ENCODE measurements at places on chromosomes 16 and 17.

DNA sequence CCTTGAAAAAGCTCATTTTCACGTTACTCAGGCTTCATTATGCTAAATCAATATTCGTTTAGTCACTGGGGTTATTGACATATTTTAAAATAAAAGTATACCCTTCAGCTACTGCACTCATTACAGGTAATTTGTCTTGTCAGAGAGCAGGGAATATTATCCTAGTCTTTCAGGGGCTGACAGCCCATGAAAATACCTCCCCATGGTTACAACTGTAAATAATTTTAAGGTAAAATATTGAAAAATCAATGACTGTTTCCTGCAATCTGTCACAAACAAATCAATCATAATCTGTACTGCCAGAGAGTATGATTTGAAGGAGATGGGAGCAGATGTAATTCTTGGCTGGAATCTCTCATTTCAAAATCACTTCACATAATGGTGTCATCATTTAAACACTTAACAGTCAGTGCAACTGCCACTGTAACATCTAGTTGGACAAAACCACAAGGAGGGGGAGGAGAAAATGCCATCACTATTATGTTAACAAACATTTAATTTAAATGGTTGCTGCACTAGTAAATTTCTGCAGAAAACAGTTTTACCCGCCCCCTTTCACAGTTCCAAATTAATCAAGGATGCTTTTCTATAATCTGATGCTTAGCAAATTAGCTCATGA lies 9.3 kb upstream of the IRX5 start:
- DNase-seq: no peak

DNA sequence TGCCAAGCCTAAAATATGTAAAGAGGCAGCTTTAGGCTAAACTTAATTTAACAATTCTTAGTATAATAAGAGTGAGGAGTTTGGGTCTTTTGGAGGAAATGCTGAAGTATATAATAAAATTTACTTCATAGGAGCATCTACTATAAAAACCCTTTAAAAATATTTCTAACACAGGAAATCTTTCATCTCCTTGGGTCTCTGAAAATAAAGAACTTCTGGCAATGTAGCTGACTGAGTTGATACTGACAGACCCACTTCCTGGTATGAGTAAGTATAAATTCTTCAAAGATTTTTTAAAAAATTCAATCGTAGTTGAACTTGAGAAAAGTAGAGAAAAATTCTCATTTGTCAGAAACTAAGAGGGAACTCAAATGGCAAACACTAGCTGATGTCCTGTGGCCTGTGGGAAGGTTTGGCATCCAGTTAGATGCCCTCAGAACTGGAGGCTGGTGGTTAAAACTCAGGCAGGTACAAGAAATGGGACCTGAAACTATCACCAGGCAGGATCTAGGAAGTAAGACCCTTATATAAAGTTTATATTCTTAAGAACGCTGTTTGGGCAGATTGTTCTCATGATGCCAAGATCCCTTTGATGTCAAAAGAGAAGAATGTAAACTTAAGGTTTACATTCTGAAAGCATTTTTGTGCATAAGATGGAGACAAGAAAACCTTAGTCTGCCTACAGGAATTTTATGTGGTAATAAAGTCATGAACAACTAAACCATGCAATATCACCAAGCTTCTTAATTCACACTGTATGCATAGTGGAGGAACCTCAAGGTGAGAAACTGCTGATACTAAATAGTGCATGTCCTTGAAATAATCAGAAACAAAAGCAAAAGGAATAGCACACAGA lies 6.2 kb downstream of the KRTAP4-6 start:
- no peak for DNase-seq

GRCh38 chr17:63476854-63477479 lies at the start of gene ACE:
Gene ACE (plus strand): TSS chr17:63477061. CDS start chr17:63477095, 34 bp downstream.
- DNase-seq: no peak

DNA sequence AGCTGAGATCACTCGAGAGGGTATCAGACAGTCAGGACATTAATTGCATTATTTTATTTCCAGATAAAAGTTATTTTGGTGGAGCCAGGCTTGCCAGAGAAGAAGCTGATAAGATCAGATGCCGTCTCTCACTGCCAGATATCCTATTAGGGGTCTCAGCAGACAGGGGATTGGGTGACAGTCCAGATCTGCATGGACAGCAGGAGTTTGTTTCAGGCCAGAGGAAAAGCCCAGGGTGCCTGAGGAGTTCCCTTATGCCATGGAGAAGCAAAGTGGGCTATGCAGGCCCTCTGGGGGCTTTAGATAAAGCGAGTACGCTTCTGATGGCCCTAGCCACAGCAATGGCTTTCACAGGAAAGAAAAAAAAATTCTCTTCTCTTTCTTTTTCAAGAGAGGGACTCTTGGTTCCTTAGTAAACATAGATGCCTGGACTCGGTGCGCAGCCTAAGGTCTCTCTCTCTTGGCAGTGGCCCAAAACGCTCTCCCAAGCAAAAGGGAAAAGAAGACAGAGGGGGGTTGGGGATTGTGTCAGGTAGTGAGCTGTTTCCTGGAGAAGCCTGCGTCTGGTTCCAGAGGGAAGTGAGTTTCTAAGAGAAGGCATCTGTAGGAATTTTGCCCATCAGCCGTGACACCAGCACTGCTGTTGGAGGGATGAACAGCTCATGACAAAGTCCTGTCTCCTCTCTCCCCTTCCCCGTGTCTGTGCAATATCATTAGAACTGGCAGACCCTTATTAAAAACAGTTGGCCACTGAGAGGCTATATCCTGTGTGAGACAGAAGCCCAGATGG lies 166.3 kb upstream of the FOXF1 start:
- no peak for DNase-seq

DNA sequence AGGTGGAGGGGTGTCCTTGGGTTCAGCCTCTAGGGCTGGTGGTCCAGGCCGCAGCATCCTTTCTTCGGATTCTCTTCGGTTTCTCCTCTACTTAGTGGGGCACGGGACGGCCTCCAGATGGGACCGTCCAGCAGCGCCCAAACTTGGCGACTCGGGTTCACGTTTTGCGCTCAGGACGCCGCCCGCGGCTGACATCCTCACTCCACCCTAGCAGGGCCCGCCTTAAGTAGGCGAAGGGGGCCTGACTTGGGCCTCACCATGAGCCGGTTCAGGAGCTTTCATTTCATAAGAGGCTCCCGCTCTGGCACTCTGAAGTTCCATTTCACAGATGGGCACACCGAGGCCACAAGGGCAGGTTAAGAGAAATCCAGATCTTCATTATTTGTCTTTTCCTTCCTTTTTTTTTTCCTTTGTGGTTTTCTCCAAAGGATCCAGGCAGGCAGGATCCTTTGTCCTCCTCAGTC lies 141.2 kb downstream of the SEC14L1 start:
- no peak for DNase-seq

- no peak for DNase-seq
Observed at GRCh38 chr16:75801307-75801706, 75.0 kb upstream of the CPHXL start.

GRCh38 chr17:48297825-48298224 lies 132.2 kb downstream of the SKAP1 start:
- no peak for DNase-seq

DNA sequence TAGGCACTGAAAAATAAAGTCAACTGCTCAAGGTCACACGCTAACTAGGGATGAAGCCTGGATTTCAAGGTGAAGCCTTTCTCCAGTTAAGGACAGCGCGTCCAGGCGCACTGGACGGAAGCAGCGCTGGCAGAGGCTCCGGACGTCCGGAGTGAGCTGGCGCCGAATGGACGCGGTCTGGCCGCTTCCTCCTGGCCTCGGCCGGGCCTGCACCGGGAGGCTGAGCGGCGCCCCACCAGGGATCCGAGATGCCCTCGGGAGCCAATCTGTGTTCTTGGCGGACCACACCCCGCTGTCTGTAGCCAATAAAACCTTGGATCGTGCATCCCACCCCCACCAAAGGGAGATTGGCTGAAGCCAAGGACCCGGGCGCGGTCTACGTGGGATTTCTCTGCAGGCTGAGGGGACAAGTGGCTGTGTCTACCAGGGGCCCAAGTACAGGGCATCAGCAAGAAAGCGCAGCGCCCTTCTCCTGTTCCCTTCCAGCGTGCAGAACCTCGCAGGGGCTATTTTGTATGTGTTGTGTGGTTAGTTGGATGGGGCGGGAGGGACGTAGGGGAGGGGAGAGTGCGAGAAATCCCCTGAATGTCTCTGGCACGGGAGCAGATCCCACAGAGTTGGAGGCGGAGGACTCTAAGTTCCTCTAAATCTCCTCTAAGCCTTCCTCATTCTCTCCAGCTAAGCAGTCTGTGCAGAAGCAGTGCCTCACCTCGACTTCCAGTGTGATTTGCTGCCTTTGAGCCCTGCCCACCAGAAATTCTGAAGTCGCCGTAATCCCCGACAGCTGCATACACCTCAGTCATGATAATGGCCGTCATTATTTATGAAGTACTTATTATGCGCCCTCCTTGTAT lies 2.5 kb upstream of the AKAP10 start:
- DNase-seq: no peak

DNA sequence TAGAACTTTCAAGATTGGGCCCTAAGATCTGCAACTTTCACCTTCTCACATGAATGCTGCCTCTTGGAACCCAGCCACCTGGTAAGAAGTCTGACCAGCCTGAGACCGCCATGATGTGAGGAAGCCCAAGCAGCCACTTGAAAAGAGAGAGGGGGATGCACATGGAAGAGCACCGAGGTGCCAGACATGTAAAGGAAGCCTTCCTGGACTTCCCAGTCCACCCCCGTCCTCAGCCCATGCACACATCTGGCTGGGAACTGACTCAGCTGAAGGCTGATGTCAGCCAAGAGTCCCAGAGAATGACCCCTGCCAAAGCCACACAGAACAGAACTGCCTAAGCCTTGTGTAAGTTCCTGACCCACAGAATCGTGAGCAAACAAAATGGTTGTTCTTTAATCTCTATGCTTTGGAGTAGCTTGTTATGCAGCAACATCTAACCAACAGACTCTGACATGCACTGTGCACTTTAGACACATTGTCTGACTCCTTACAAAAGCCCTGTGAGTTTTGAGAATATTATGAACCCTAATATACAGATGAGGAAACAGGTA lies 86.7 kb downstream of the RMI2 start:
- no peak for DNase-seq

DNA sequence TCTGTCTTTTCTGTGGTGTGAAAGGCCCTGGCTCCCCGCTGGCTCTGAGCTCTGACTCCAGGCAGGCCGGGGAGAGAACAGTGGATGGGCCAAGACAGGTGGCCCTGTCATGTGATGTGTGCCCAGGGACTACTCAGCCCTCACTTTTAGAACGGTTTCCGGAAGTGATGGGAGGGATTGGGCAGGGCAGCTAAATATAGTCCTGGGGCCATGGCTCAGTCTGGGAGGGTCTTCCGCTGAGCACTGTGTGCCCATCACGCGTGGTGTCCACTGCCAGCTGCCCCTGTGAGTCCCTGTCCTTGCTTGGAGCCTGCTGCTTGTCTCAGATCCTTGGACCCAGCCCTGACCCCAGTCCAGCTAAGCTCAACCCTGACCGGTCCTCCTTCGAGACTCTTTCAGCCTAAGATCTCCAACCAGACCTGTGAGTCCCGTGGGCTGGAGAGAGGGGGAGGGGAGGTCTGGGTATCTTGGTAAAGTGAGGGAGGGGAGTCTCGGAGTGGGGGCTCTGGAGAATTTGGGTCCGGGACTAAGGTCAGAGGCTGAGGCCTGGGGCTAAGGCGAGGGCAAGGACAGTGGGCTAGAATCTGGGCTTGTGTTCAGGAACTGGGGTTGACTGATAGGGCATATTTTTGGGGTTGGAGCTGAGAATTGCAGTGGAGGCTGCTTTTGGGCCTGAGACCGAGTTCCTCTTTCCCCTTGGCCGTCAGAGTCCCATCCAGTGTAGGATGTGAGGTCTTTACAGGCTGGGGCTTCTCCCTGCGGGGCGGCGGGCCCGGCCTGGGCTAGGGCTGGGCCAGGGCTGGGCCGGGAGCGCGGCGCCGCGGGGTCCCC lies at the start of gene TRIM72:
TRIM72 (plus strand) TSS at position 243 of the 831 bp plus-strand sequence. CDS start 620 bp downstream, outside the sequence.
- DNase-seq: no peak

DNA sequence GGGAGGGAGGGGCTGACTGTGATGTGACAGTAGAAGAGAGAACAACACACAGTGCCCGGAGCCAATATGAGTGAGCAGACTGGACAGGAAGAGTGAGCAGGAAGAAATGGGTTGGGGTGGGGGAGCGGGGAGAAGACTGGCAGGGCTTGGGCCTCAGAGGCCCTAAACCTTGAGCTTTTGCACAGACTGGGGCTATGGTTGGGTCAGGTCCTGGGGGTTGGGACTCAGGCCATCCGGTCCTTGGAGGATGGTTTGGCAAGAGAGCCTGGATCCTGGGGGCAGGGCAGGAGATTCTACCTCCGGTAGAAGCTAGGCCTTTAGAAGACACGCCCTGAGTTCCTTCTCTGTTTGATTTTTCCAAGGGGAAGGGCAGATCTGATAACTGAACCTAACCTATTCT lies 1.1 kb downstream of the CAMTA2 start:
- DNase-seq: no peak

GRCh38 chr16:72946474-72947194 lies 101.3 kb downstream of the ZFHX3 start:
- DNase-seq: no peak

GRCh38 chr17:78142119-78142861 lies 3.9 kb upstream of the C17orf99 start:
- DNase-seq: no peak
